NCI-H510A (cell line): ENCODE measurements at places on chromosomes 16 and 17.

GRCh38 chr17:60393840-60394723, 2.1 kb upstream of the USP32 start:
- DNase-seq: no peak

GRCh38 chr17:42845918-42846593, 1.7 kb downstream of the AOC2 start:
- DNase-seq: no peak

DNA sequence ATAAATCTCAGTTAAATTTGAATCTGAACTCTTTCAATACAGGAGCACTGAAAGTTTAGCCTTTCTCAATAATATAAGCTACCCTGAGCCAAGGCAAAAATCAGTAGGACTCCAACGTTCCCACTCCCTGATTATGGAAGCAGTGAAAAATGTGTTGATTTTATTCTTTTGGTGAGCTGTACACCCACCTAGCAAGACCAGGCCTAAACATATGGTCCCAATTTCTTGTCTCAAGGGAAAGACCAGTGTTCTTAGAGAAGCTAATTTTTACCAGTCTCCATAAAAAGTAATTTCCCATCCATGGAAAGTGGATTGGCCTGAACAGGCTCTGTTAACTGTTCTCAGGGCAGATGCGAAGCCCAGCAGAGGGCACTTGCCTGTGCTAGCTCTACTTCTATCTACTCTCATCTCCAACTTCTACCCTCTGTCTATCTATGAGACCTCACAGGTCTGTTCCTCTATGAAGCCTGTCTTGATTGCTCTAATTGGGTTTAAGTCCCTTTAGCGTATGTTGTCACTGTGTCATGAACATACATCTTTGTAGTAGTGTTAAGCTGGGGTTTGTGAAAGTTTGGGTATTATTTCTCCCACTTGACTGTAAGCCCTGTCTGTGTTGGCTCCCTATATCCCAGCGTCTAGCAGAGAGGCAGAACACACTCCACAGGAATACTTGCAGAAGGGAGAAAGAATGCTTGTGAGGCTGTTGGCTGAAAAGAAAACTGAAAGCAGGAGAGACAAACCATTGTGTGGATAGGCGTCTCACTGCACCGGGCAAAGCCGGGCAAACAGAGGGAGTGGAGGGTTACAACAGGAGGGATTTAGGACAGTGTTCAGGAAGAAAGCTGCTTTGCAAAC, 167.1 kb upstream of the MAF start:
- no peak for DNase-seq

DNA sequence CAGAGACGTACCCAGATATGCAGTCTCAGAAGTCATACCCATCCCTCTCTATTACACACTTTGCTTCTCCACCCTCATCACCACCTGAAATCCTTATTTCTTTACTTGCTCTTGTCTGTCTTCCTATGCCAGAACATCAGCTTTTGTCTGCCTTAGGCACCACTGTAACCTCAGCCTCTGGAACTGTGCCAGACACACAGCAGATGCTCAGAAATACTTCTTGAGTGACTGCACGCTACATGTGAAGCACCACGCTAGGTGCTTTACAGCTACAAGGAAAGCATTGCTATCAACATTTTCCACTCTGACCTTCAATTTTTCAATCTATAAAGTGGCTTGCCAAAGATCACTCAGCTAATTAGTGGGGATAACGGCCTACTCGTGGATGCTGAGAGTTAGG, 226.8 kb downstream of the CHD9NB start:
- peak; percentile 82 for DNase-seq

- peak; percentile 49 for DNase-seq
Observed at GRCh38 chr16:77951788-77952187, 70.6 kb upstream of the CLEC3A start.

GRCh38 chr17:79670537-79671084, 59.8 kb upstream of the RBFOX3 start:
- DNase-seq: no peak

- DNase-seq: no peak
Observed at GRCh38 chr16:65044873-65045272, 77.0 kb downstream of the CDH11 start.

DNA sequence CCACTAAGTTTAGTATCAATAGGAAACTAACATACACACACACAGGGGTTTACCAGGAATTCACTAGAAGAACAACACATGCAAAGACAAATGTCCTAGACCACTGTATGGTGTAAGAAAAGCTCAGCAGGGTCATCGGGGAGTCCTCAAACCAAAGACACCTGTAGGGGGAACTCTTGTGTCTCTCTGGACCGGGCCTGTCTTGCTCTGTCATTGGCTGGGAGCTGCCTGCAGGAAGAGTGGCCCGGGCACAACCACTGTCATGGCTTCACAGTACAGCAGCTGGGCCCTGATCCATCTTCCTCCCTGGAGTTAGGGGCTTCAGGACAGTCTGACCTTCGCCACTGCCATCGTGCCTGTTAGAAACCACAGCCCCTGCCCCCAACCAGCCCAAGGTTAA, 263.6 kb upstream of the DYNLRB2 start:
- DNase-seq: no peak

GRCh38 chr17:37829592-37830123, 84.8 kb upstream of the HNF1B start:
- DNase-seq: no peak
